ENCODE measurements at places on chromosomes 4 and X. TPM values are rescaled to one million over a fixed set of nuclear protein-coding genes. Genes with fewer than 3 reads are reported as not detected.

GBA3 gene
- not detected for total RNA-seq

FAM13A gene
- 60.3 TPM for total RNA-seq

ARAP2 gene
- 22.7 TPM for total RNA-seq

CXCL10 gene
- 1.8 TPM for total RNA-seq

Measured in aorta (tissue), 5 donors.